Muscle of back (tissue), 13 donors: ENCODE measurements at places on chromosomes 11 and 22. TPM values are rescaled to one million over a fixed set of nuclear protein-coding genes. Genes with fewer than 3 reads are reported as not detected.

- no peak for DNase-seq
Measured at GRCh38 chr11:67577951-67578350, 5.7 kb upstream of the GSTP1 start.

- peak; percentile 1 for DNase-seq
Measured at GRCh38 chr11:107385361-107385981, 72.2 kb downstream of the CWF19L2 start.

DNA sequence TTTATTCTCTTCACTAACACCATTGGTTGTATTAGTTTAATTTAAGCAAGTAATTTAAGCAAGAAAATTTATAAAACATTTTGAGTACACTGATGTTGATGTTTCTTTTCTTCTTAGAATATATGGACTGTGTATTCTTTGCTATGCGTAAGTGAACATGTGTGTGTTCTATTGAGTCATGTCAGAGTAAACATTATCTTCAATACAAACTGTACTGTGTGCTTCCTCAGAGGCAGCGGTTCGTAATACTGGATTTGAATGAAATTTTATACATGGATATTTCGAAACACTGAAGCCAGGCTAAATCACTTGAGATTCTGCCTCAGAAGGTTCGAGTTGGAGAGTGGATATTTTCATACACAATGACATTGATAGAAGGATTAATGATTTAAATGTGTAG, 452.6 kb downstream of the LUZP2 start:
- DNase-seq: no peak

GRCh38 chr11:79488286-79488685, 47.5 kb upstream of the TENM4 start:
- DNase-seq: no peak

The MS4A15 gene
- polyA plus RNA-seq: not detected

GRCh38 chr22:38862375-38863329, 9.4 kb downstream of the CBX6 start:
- DNase-seq: no peak

GRCh38 chr11:74634537-74634936, 42.2 kb downstream of the POLD3 start:
- no peak for DNase-seq

GRCh38 chr11:8566613-8567210, 27.3 kb downstream of the STK33 start:
- DNase-seq: peak; percentile 36

GRCh38 chr11:96366024-96366423, 23.0 kb upstream of the MAML2 start:
- no peak for DNase-seq

The LMO2 gene
- 17.5 TPM for polyA plus RNA-seq

DNA sequence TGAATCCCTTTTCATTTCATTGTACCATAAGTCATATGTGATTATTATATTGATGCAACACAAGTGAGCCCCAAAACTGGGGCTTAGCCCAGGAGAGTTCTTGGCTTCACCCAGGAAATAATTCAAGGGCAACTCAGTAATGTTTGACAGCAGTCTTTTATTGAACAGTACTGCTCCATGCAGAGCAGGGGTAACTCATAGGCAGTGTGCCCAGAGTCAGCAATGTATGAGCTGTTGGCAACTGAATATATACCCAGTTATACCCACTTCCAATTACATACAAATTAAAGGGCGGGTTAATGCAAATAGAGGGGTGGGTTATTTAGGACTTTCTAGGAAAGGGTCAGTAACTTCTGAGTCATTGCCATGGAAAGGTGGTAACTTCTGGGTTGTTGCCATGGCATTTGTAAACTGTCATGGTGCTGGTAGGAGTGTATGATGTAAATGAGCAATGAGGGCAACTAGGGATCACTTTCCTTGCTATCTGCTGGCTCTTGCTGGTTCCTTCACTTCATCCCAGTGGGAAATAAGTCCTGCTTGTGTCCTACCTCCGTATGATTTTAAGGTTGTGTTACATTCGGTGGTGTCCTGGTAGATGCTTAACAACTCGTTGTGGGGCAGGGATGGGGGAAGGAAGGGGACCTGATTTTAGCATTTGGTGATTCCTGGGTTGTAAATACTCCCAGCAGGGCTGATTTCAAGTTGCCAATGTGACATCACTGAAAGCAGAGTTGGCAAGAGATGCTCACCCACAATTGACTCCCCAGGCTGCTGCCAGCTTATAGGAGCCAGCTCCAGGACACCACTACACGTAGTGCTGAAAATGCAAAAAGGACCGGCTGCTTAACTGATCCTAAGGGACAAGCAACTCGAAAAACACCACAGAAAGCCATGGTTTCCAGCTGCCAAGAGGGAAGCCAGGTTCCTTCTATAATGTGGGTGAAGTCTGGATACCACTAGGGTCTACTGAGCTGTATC, 70.1 kb downstream of the SYT9 start:
- DNase-seq: no peak

- peak; percentile 54 for DNase-seq
Measured at GRCh38 chr11:107770551-107770951, 58.7 kb upstream of the SLN start.

The PRDM11 gene
- polyA plus RNA-seq: 22.3 TPM

DNA sequence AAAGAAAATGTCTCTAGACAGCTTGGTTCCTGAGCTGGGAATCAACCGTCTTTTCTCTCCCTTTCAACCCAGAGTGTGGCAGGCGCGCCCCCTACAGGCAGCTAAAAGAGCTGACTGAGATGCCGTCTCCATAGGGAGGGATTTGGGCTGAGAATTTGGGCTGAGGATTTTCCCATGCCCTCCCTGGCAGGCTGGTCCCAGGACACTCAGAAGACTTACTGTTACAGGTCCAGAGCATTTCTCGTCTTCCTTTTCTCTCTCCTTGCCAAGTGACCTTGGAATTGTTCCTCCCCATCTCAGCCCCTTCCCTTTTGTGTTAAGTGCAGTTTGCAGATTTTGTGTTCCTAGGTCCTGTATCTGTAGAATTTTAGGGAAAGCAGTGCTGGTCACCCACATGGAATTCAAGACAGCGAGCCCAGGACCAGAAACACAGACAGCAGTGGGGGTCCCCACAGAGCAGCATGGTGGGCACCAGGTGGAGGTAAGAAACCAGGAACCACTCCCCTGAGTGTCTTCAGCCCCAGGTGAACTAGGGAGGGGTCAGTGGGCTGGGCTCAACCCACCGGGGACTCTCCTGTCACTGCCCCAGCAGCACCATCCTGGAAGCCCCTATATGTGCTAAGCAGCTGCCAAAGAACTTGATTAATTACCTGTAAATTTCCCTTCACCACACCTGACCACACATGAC, 9.9 kb upstream of the IGLL5 start:
- peak; percentile 38 for DNase-seq

The MAJIN gene
- not detected for polyA plus RNA-seq

- no peak for DNase-seq
Measured at GRCh38 chr22:44213489-44214043, 32.8 kb downstream of the PARVG start.

The POLD4 gene
- 23.5 TPM for polyA plus RNA-seq

The ALG9 gene
- 31.6 TPM for polyA plus RNA-seq

The ZBTB44 gene
- 32.3 TPM for polyA plus RNA-seq

DNA sequence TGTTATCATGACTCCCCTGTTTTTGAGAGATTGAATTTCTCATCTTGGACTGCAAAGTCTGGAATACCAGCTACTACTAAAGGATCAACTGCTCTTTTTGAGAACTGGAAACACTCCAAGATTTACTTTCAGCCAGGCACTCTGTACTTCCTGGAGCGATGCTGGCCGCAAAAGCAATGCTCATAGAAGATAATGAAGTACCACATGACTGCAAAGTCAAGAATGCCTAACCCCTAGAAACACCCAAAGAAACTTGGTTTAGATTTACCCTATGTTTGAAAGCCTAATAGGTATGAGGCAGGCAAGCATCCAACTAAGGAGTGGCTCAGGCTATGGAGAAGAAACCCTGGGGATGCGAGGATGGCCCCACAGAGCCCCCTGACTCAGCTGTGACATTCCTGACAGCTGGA, 47.7 kb upstream of the ARHGAP20 start:
- DNase-seq: peak; percentile 42

GRCh38 chr11:35065566-35065965, 73.4 kb upstream of the CD44 start:
- peak; percentile 64 for DNase-seq

GRCh38 chr11:20060181-20060580, 100.1 kb downstream of the DBX1 start:
- no peak for DNase-seq

DNA sequence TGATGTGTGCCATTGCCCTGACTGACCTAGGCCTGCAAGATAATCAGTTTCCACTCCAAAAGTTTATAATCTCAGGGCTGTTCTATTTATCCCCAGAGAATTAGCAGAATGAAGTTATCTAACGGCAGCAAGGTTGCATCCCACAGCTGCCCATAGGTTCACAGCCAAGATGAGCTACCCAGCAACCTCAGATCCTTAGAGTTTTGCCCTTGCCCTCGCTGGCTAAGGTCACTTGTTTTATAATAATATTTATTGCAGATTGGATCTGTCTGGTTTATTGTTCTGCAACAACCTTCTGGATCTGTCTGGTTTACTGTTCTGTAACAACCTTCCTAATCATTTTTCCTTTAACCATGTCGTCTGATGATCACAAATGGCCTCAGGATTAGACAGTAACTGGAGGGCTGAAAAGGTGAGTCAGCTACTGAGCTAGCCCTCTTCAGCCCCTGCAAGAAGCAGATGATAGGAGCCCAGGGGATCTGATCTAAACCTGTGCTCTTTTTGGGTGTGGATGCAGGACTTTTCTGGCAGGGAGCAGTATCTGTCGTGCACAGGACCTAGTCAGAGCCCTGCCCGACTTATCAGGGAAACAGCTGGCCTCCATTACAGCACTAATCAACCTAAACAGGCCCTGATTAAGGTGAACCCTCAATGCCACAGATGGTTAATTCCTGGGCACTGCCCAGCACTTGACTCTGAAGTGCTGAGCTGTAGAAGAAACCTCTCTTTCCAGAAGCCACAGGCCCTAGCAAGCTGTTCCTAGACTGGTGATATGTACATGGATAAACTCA, 642.9 kb upstream of the KIRREL3 start:
- DNase-seq: no peak

- peak; percentile 31 for DNase-seq
Measured at GRCh38 chr11:19181531-19182261, 20.1 kb downstream of the CSRP3 start.

- peak; percentile 60 for DNase-seq
Measured at GRCh38 chr11:86548271-86548917, 124.0 kb downstream of the ME3 start.

The MIOX gene
- polyA plus RNA-seq: not detected

GRCh38 chr11:60370811-60371298, 7.5 kb upstream of the MS4A7 start:
- no peak for DNase-seq

DNA sequence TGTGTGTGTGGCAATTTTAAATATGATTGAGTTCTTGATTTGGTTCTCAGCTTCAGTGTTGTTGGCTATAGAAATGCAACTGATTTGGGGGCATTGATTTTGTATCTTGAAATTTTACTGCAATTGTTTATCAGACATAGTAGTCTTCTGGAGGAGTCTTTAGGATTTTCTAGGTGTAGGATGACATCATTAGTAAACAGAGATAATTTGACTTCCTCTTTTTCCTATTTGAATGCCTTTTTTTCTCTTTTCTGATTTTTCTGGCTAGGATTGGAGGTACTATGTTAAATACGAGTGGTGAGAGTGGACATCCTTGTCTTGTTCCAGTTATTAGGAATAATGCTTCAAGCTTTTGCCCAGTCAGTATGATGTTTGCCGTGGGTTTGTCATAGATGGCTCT, 124.9 kb downstream of the MSANTD4 start:
- DNase-seq: no peak

DNA sequence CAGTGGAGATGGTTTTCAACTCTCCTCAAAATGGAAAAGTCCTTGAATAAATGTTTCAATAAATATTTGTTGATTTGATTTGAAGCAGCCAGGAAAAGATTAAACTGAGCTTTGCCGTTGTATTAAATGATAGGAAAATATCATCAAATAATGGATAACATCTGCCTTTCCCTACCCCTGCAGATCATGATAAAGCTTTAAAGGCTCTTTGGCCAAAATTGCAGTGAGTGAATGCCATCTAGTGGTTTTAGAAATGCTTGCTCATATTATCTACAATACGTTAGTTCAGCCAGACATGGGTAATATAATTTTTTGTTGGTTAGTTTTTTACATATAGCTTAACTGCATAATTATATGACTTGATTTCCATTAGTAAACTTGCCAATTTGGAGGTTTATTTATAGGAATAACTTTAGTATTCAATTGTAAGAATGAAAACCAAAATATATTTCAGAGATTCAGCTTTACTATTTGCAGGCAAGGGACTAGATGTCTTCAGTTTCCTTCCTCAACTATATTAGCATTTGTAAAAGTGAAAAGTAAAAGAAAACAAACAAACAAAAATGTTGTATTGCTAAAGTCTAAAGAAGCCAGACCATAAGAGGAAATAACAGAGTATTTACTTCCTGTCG, 159.2 kb downstream of the MSANTD4 start:
- DNase-seq: peak; percentile 68

The TEAD1 gene
- polyA plus RNA-seq: 96.8 TPM

The WBP2NL gene
- polyA plus RNA-seq: 2.4 TPM

DNA sequence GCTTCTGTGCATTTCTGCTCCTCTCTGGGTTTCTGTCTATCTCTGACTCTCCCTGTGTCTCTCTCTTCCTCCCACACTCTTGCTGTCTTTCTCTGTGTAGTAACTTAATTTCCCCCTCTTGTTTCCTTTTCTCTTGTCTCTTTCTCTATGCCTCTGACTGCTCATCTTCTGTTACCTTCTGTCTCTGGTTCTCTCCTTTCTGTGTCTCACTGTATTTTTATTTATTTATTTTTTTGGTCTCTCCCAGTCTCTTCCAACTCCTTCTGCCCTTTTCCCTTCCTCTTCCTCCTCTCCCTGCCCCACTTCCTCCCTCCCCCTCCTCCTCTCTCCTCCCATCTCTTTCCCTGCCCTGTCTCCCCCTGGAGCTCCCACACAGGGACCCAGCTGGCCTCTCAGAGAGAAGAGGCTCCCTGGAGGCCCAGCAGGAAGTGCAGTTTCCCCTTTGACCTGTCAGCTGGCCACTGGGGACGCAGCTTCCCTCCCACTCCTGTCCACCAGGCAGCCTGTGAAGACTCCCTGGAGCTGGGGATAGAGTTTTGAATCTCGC, 38.3 kb upstream of the MYH9 start:
- DNase-seq: peak; percentile 28

The TTC36 gene
- 1.8 TPM for polyA plus RNA-seq

GRCh38 chr22:43812890-43813289, 785 bp upstream of the EFCAB6 start:
- no peak for DNase-seq

DNA sequence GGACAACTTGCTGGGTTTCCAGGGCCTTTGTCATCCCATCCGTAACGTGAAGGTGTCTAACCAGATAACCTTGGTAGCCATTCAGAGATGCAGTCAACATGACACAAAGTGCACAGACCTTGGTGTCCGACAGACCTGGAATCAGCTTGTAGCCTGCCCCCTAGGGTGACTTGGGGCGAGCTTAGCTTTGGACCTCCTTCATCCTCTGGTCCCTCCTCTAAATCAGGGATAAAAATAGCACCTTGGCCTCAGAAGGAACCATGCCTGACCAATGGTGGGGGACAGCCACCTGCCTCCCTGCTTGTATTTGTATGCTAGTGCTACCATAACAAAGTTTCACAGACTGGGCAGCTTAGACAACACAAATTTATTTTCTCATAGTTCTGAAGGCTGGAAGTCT, 3.7 kb downstream of the SNRPD3 start:
- DNase-seq: no peak
